ENCODE measurements at places on chromosomes 1 and 21.
A peak's percentile ranks its signal among the peaks of the same experiment; 100 is the strongest.

DNA sequence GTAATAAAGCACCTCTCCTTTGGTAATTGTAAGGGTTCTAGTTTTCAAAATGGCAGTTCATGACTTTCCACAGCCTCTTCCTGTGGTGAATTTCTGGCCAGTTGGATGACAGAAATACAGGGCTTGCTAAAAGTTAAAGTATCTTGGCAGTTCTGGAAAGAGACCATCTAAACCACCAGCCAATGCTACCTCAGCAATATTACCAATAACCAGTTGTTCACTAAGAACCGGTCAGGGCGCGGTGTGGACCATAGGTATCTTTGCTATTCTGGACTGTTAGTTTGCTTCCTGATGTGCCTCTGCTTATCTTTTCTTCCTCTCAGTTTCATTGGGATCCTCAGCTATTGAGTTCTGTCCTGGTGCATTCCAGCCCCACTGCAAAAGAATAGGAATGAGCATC, 124.7 kb downstream of the HS2ST1 start:
- DNase-seq = no peak

GRCh38 chr1:238408737-238409136, 518.0 kb upstream of the ZP4 start:
- DNase-seq = no peak

DNA sequence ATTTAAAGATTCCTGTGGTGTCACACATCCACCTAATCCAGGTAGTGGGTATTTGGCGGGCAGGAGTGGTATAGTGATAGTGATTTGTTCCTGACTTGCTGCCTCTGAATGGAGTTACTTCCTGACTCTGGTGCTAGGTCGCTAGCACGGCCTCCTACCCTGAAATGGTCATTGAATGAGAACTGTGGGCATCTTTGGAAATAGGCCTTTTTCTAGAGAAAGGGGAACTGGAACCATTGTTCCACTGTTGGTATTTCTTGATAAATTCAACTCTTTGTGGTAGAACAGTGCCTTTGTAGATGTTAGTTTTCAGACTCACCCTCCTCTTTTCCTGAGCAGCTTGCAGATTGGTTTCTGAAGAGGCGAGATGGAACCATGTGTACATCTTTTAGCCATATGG, 1.5 kb downstream of the QSOX1 start:
- no peak for DNase-seq

GRCh38 chr1:98500324-98500723, 161.2 kb upstream of the SNX7 start:
- no peak for DNase-seq

DNA sequence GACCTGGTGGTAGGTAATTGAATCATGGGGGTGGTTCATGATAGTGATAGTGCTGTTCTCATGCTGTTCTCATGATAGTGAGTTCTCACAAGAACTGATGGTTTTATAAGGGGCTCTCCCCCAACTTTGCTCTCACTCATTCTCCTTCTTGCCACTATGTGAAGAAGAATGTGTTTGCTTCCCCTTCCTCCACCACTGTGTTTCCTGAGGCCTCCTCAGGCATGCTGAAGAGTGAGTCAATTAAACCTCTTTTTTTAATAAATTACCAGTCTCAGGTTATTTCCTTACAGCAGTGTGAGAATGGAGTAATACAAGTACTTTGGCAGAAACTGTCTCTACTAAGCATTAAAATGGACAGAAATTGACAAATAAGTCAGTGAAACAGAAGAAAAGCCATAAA, 21.6 kb downstream of the RAB3GAP2 start:
- DNase-seq = no peak

DNA sequence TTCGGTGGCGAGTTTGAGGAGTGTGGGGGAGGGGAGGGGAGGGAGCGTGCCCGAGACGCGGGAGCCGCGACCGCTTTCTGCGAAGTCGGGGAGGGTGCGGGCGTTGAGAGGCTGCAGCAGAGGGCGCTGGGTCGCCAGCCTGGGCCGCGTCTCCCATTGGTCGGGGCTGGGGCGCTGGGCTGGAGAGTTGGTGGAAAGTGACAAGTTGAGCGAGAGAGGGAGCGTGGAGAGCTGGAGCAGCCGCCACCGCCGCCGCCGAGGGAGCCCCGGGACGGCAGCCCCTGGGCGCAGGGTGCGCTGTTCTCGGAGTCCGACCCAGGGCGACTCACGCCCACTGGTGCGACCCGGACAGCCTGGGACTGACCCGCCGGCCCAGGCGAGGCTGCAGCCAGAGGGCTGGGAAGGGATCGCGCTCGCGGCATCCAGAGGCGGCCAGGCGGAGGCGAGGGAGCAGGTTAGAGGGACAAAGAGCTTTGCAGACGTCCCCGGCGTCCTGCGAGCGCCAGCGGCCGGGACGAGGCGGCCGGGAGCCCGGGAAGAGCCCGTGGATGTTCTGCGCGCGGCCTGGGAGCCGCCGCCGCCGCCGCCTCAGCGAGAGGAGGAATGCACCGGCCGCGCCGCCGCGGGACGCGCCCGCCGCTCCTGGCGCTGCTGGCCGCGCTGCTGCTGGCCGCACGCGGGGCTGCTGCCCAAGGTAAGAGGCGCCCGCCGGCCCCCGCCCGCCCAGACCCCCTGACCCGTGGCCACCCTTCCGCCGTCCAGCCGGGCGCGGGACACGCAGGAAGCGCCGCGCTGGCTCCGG, at the start of gene ROR1:
TSS of gene ROR1 (plus strand) at position 203 of the 802 bp plus-strand sequence.
- DNase-seq = peak; percentile 7

- DNase-seq = no peak
Measured at GRCh38 chr1:21496886-21497285, 12.3 kb upstream of the ALPL start.

DNA sequence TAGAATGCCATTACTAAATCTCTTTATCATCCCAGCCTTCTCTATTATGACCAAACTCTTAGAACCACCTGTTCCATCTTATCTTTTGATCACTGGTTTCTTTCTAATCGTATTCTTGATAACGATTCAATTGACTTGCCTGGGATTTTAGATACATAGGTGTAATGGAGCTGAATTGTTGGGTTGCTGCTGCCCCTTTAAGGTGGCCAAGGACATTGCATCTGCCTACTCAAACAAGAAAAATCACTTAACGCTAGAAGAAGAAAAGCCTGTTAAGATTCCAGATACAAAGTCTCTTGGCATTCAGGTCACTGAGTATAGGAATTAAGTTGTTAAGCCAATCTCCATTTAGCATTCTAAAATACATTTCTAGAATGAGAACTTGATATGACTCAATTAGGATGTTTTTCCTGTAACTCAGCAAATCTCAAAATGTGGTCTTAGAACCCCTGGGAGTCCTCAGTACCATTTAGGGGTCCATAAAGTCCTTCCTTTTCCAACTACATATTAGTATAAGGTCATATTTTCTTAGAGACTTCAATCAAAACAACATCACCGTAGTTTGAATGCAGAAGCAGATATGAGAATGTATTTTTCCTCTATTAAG, 12.4 kb downstream of the NEXN start:
- no peak for DNase-seq

- no peak for DNase-seq
Measured at GRCh38 chr1:93651695-93652094, 29.9 kb downstream of the BCAR3 start.

DNA sequence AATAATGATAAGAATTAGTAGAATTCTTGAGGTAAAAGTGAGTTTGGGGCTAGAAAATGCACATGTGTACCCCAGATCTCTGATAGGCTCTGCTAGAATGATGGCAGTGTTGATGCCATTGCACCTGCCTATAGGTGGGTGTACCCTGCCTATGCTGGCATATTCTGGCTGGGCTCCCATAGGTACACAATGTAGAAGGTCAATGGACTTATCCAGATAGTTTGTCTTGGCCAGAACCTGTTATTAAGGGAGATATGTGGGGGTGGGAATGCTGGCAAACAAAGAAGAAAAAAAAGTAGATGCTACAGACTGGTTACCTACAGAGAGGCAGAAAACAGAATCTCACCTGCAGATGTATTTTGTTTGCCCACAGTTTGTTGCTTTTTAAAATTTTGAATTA, 14.1 kb upstream of the KLHDC8A start:
- DNase-seq = no peak

DNA sequence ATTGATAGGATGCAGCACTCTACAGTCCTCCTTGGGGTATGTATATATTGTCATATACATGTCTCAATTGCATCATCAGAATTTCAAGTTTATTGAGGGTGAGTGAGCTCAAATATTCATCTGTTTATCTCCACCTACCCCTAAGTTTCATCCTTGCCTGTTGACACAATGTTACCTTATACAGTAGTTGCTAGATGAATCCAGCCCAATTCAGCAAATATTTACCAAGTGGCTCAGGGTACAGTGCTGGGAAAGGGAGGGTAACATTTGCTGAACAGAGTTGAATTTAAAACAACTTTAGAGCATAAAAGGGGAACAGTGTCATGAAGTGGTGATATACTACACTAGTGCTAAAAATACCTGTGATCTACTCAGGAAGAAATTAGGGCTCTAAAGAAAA, 14.4 kb downstream of the ELAVL4 start:
- DNase-seq = no peak

GRCh38 chr21:40840401-40841125, 6.4 kb downstream of the DSCAM start:
- DNase-seq = no peak

GRCh38 chr1:28056129-28056925, 32.1 kb downstream of the EYA3 start:
- no peak for DNase-seq

DNA sequence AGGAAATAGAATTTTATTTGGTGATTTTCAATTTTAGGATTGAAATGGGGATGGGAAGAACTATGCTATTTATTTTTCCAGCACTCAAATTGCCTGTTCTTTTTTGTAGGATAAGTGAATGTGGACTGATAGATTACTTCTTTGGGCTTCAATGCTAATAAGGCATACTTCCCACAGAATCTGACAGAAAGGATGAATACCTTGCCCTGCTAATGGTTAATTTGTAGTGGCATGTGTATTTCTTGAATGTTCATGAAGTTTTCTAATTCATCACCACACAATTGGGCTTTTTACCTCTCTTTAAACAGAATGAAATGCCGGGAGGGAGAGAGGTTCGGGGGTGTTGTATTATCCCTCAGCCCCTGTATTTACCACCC, 369.1 kb upstream of the ADGRL2 start:
- no peak for DNase-seq

- no peak for DNase-seq
Measured at GRCh38 chr1:147833231-147833860, 69.2 kb upstream of the GJA8 start.

- no peak for DNase-seq
Measured at GRCh38 chr1:209134001-209134400, 449.5 kb upstream of the CAMK1G start.

GRCh38 chr1:33097137-33097611, 16.2 kb downstream of the AZIN2 start:
- DNase-seq = no peak

DNA sequence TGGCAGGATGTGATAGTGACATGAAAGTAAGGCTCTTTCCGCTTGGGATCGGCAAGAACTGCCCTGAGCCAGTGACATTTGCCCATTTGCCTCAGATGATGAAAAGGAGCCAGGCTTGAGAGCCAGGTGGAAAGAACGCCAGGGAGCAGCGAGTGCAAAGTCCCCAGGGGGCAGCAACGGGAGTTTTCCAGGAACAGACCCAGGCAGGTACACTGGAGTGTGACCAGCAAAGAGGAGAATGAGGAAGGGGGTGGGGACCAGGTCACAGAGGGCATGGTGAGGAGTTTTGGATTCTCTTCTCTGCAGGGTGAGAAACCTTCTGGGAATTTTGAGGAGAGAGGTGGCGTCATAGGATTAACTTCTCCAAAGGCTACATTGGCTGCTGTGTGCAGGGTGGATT, 10.8 kb upstream of the ETS2 start:
- no peak for DNase-seq

DNA sequence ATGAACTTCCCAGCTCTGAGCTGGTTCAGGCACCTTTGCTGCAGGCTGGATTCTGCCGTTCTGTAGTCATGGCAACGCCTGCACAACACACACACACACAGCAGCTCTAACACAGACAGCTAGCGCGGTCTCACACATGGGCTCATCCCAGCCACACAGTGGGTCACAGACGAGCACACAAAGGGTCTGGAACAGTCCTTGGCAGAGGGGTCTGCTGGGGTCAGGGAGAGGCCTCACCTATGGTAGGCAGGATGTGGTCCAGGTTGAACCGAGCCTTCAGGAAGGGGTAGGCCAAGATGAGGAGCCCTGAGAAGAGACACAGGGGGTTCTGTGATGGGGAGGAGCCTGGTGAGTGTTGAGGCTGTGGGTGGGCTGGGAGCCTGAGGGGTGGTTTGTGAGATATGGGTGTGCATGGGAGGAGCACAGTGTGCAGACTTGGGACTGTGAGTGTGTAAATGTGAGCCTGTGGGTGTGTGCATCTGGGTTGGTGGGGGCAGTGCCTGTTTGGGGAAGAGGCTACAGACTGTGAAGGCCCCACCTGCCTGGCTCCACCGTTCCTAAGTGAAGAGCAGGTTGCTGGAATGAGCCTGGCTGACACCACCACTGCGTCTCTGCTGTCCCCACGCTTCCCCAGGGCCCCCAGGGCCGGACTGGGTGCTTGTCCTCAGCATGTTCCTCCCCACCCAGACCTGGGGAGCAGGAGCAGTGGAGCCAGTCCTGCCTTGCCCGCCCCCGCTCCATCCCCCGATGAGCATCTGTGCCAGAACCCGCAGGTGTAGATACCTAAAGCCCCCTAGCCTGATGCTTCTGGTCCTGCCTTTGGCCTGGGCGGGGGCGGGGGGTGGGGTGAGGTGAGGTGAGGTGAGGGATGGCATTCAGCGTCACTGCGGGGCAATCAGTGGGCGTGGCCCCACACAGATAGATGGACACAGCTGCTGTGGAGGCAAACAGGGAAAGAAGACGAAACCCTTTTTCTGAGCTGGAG, 1.5 kb downstream of the KNCN start:
- DNase-seq = peak; percentile 11

- DNase-seq = no peak
Measured at GRCh38 chr1:43566382-43567044, 35.8 kb downstream of the PTPRF start.

GRCh38 chr1:209710847-209711246, 6.2 kb downstream of the HSD11B1 start:
- no peak for DNase-seq

DNA sequence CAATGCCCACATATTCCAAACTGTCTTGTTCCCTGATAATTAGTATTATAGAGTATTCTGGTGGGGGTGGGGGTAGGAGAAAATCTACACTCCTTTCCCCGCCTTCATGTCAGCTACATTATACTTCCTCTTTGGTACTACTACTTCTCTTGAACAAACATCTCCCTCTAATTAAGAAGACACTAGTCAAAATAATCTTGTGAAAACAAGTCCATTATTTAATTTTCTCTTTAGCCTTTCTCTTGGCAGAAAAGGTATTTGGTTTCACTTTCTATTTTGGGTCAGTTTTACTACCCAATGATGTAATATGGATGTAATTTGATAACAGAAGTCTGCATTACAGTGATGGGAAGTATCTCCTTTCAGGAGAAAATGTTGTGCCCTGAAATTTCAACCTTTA, 22.5 kb downstream of the NTMT2 start:
- DNase-seq = no peak

Measured in stimulated activated CD8-positive, alpha-beta memory T cell treated with anti-CD3 and anti-CD28 coated beads, Interleukin-15, amount 100 ng/mL, for 24 hours (primary cell).